ENCODE measurements at places on chromosomes 5 and 9.

GRCh38 chr5:761854-762710, 22.4 kb downstream of the ZDHHC11B start:
- no peak for DNase-seq

- no peak for DNase-seq
Observed at GRCh38 chr5:65299861-65300260, 181.9 kb downstream of the ADAMTS6 start.

DNA sequence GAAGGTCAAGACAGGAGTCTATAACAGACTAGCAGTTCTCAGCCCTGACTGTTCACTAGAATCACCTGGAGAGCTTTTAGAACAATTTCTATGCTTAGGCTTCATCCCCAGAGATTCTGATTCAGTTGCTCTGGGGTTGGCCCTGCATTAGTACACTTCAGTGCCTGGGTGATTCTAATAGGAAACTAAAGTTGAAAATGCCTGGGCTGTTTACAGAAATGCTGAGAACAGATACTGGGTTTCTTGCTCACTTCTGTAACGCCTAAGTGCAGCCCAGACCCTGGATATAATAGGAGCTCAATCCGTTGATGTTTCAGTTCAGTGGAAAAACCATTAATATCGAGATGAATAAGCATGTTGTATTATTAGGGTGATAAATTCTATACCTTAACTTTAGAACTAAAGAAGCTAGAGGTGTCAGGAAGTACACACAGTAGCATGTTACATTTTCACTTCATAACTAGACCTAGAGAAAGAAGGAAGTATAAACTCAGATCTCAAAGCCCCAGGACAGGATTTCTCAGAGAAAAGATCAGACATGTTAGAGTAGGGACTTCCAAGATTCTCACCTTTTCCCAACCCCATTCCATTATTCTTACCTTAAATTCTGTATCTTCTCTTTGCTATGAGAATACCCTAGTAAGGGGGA, 20.4 kb downstream of the HAVCR2 start:
- DNase-seq: no peak

DNA sequence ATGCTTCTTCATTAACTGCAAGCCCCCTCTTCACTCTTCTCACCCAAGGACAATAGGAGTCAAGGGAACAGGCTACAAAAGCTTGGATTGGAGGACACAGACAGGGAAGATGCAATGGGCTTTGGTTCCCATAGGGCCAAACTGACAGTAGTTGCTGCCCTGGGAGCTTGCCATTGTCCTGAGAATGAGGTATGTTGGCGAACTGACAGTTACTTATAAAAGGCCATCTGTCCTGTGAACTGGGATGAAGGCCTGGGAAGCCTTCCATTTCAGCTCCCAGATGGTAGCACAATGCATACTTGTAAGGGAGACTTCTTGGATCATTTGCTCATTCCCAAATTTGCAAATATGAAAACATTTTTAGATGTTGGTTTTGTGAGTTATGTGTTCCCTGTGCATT, 88.9 kb downstream of the SNCAIP start:
- DNase-seq: no peak

GRCh38 chr9:128160603-128160987, 530 bp downstream of the BBLN start:
- DNase-seq: no peak

DNA sequence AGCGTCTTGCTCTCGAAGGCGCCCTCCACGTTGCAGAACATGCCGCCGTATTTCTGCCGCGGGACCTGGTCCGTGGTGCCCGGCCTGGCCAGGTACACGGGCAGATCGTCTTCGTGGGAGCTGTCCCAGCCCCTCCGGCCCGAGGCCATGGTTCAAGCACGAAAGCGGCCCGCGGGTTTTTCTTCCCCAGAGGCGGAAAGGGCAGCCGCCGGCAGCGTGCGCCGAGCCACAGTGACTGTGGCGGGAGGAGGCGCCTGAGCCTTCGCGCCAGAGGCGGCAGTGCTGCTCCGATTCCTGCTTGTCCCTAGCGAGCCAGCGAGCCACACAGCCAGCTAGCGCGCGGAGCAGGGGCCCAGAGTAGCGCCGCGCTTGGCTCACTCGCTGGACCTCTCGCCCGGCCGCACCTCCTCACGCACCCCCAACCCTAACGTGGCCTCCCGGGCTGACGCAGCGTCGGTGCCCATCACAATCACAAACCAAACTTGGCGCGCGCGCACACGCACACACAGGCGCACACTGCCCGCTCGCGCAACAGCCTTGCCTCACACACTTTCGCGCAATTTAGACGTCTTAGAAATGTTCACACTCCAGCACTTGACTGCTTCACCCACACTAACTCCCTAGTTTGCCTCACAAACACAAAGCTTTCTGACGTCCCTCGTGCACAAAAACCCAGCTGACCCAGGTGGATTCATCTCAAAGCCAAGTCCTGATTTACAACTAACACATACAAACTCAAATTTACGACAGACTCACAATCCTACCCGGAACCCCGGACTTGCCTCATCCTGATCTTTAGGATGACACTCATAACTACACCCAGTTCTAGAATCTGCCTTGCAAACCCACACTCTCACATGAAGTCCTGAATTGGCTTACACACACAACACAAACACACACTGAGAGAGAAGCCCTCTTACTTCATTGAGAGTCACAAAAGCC, at the start of gene DPYSL3:
TSS of gene DPYSL3 (minus strand) at position 359 of the 942 bp plus-strand sequence. CDS start at position 149, 210 bp downstream.
- DNase-seq: peak; percentile 43

Measured in NCI-H2227 treated with DMSO at 0.1 percent for 48 hours (cell line).